Fibroblast of skin of right biceps (primary cell): ENCODE measurements at places on chromosomes 12 and 14.
A peak's percentile ranks its signal among the peaks of the same experiment; 100 is the strongest.

DNA sequence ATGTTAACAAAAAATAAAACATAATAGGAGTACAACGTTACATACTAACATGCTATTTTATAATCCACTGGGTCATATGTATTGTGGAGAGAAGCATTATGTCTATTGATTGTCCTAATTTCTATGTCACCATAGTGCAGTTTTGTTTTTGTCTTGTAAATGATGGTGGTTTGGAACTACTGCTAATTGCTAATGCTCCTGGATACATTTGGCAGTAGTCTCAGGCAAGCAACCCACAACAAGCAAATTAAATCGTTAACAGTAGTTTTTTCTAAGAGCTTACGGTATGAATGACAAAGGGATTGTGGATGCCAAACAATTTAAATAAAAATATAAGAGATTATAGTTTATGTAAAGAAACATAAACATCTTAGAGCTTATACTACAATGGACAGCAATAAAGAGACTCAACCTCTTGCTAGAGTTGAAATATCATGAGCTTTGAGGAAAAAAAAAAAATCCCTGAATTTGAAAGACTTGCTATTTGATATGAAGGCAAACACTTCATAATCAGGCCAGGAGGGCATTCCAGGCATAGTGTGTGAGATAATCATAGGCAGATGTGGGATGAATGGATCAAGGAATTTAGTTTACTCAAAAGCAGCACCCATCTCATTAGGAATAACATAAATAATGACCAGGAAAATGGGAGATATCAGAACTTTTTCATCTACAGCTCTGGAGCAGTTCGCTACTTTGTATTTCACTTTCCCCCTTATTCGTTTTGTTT lies 181.3 kb downstream of the CCDC59 start:
- peak; percentile 9 for DNase-seq

GRCh38 chr14:46250113-46250703 lies 401.4 kb downstream of the RPL10L start:
- DNase-seq: peak; percentile 7

- DNase-seq: peak; percentile 66
Observed at GRCh38 chr12:88993651-88994050, 358.6 kb downstream of the DUSP6 start.

- no peak for DNase-seq
Observed at GRCh38 chr12:131065279-131065678, 111.6 kb downstream of the ADGRD1 start.

DNA sequence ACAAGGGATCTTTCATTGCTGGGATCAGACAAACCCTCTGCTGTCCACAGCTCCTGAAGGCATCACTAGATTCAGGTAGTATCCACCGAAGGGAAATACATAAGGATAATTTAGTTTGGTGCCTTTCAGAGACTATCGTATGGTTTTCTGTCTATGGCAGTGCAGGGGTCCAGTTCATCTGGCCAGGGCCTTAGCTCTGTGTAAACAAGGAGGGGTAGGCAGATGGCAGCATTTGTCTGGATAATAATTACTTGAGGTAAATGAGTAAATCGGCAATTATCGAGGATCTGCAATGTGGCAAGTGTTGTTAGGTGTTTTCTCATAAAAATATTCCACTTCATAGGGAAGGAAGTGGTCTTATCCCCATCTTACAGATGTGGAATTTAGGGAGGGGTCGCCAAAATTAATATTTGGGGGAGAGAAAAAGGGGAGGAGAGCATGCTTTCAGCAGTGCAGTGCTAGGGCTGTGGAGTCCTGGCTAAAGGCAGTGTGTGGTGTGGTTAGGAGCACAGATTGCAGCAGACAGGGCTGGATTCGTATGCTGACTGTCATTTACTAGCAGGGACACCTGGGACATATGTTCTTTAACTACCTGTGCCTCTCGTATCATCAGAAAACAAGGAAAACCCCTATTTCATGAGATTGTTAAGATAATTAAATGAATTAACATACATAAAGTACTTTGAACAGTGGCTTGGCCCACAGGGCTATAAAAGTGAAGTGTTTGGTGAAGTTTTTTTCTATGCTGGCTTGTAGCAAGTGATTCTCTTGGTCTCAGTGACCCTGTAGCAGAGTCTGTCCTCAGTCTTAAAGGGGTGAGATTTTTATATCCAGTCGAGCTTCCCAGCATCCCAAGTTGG lies 27.1 kb downstream of the RASSF8 start:
- DNase-seq: no peak

DNA sequence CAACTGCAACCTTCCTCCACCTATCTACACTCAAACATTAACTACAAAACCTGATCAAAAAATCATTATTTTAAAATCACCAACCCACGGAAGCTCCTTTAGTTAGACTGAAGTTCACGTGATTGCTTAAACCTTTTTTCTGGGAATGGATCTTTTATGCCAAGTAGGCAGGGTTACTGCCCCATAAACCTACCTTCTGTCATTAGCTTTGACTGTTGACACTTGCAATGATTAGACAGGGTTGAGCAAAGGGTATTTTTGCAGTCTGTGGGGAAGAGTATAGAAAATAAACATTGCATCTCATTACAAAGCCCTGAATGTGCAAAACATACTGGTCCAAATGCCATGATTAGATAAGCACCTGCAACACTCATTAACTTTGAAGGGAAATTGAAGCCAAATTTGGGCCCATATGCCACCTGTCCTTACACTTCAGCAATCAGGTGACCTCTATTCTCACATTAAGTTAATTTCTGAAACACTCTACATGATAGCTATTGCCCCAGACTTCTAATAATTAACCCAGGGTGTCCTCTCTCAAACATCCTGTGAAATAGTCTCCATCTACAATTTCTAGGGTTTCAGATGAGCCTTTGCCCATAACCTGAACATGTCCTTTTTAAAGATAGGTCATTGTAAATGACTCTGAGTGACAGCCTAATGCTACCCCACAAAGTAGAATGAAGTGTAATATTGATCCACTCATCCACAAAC lies 156.0 kb upstream of the PLEKHG7 start:
- no peak for DNase-seq

GRCh38 chr14:75126121-75126544 lies 715 bp downstream of the NEK9 start:
- no peak for DNase-seq

- peak; percentile 34 for DNase-seq
Observed at GRCh38 chr12:29133181-29133580, 15.9 kb upstream of the FAR2 start.

DNA sequence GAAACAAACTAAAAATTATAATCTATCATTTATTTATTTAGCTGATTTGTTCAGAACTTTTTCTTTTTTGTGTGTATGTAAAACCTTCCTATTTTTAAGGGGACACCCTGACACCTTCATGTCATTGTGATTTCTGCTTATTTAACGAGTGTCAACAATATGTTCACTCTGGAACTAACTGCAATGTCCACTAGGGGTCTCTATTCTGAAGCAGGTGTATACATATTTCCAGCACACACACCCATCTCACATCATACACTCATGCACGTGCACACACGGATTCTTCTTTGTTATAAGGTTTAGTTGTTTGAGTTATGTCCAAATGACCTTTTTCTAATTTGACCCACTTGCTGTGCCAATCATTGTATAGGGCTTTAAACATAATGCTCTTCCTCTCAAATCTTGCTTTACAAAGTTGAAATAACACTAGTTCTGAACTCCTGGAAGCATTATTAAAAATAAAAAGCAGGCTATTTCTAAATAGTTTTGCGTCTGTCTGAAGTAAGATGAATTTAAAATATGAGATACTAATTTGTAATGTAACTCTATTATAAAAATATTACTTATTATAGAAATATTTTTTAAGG lies 15.5 kb downstream of the E2F7 start:
- peak; percentile 70 for DNase-seq

DNA sequence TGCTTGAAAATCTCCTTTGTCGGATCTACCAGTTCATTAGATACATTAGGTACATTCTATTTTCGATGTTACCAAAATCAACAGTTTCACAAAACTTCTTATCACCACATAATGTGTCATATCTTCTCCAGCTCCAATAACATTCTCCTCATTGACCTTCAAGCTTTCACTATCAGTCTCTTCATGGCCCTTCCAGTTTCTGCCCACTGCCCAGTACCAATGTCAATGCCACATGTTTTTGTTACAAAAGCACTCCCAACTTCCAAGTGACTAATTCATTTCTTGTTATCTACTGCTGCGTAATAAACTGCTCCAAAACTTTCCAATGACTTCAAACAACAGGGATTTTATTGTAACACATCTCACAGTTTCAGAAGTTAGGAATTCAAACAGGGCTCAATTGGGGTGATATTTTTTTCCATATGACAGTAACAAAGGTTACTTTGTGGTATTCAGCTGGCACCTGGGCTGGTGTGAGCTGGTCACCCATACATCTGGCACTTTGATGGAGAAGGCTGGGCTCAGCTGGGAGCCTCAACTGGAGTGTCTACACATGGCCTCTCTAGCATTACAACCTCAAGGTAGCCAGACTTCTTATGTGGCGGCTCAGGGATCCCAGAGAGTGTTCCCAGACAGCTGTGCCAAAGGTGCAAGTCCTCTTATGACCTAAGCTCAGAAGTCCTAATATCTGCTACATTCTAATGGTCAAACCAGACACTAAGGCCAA lies 6.1 kb downstream of the OR5AU1 start:
- DNase-seq: no peak

GRCh38 chr14:100534528-100535286 lies 52.5 kb downstream of the BEGAIN start:
- no peak for DNase-seq

GRCh38 chr14:91453744-91454143 lies 36.1 kb upstream of the CCDC88C start:
- DNase-seq: no peak

- DNase-seq: no peak
Observed at GRCh38 chr12:106522708-106523107, 60.1 kb upstream of the RFX4 start.

- no peak for DNase-seq
Observed at GRCh38 chr14:76755610-76756370, 5.5 kb upstream of the VASH1 start.

DNA sequence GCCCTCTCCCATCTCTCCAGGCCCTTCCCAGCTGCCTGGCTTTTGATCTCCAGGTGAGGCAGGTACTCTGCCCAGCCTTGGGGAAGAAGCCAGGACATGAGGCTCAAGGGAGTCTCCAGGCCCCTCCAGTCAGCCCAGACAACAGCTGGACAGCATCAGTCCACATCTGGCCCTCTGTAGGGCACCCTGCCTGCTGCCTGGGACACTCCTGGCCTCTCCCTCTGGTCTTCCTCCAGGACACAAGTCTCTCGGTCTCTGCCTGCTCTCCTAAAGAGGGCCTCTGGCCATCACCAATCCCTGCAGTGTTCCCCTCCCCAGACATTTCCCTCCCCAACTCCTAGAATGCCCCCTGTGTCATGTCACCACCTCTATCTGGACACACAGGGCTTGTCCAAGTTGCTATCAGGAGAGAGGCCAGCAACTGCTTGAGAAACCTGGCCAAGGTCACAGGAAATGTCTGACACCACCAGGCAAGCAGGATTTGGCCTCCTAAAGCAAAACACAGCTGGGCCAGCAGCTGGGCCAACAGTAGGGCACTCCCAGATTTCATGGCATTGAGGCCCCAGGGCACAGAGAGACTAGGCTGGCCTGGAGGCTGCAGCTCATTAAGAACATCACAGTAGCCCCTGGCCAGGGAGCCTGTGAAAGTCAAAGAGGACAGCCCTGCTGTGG lies 29.0 kb downstream of the LTBP2 start:
- no peak for DNase-seq

- DNase-seq: no peak
Observed at GRCh38 chr12:64127811-64128210, 94.3 kb downstream of the KICS2 start.

DNA sequence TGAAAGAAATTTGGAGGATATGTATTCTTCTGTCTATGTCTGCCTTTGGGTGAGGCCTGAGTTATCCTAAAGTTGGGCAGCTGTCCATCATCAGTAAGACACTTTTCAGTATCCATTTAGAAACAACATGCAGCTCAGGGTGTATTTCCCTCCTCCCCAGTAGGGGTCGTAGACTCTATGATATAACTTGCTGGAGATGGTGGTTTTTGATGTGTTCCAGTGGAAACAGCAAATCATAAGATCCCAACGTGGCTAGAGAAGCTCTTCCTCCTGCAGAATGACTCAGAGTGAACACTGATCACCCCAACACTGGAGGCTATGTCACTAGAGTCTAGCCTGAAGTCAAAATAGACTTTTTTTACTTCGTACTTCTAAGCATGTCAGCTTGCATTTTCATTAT lies 331.6 kb upstream of the STXBP6 start:
- peak; percentile 8 for DNase-seq

DNA sequence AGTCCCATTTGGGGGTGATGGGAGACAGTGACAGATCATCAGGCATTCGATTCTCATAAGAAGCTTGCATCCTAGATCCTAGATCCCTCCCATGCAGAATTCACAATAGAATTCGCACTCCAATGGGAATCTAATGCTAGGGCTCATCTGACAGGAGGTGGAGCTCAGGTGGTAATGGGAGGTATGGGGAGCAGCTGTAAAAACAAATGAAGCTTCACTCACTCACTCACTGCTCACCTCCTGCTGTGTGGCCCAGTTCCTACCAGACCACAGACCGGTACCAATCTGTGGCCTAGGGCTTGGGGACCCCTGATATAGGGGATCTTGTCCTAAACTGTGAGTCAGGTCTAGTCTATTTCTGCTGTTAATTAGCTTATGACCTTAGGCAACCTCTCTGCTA lies 40.1 kb upstream of the EPS8 start:
- no peak for DNase-seq

GRCh38 chr14:77961847-77962580 lies 162.1 kb downstream of the ADCK1 start:
- no peak for DNase-seq

- DNase-seq: no peak
Observed at GRCh38 chr12:100534625-100535227, 38.8 kb upstream of the GAS2L3 start.

- DNase-seq: peak; percentile 96
Observed at GRCh38 chr14:68466491-68466977, 326.3 kb downstream of the ZFP36L1 start.

GRCh38 chr12:121600702-121601336 lies 20.0 kb upstream of the KDM2B start:
- DNase-seq: no peak

- DNase-seq: no peak
Observed at GRCh38 chr12:29158115-29158763, 9.2 kb downstream of the FAR2 start.

DNA sequence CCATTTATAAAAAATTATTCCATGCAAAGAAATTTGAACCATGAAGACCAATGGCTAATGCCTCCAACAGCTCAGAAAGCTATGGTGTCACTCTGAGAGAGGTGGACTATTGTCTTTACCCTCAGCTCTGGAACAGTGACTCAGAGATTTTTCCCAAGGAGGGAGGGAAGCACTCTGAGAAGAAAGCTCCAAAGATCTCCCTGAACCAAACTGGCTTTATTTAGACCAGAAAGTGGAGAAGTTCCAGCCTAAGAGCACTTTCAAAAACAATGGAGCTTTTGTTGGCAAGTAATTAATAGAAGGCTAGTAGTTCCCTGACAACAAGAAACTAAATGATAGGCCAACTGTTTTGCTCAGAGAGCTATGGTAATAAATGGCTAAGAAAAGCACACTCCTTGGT lies 599.9 kb upstream of the MDGA2 start:
- DNase-seq: no peak

GRCh38 chr12:48978741-48979601 lies 849 bp downstream of the WNT1 start:
- DNase-seq: no peak

- no peak for DNase-seq
Observed at GRCh38 chr12:53892762-53893395, 45.8 kb upstream of the HOXC13 start.
